ENCODE measurements at places on chromosomes 1 and 21. TPM values are rescaled to one million over a fixed set of nuclear protein-coding genes. Genes with fewer than 3 reads are reported as not detected.

- no peak overlapping the region for H3K27ac ChIP-seq
- no peaks in the 10 kb centered on the region for H3K36me3 ChIP-seq
- H3K27me3 ChIP-seq = no peaks in the 10 kb centered on the region
Measured at GRCh38 chr21:31340942-31341487, 3.0 kb downstream of the TIAM1 start.

DNA sequence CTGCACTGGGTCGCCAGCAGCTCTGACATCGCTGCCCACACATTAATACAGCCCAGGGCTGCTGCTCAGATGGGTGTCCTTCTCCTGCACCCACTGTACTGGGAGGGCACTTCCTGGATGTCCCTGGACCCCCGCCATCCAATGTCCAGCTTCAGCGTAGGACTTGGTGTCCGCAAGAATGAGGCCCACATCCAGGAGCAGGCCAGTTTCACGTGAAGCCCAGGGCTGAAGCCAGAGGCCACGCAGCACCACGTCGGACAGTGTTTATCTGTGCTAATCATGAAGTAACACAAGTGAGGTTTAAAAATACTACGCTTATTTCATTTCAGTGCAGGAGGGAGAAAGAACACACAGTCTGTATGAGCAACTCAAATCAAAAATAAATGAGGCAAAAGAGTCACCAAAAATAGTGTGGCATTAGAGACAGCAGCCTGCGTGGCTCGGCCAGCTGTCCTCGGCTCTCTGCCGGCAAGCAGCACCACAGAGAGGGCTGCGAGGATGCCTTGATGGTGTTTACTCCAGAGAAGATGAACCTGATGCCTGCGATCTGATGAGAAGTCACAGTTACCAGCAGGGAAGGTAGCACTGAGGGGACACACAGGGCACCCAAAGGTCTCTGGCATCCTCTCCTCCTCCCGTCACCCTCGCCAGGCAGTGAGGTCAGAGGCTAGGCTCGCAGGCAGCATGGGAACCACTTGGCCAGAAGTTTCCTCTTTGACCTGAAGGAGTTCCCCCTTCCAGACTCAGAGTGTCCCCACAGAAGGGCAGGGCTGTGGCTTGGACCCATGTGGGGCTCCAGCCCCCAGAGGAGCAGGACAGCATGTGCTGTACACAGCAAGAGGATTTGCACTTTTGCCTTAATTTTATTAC lies 22.1 kb upstream of the NPHP4 start:
- H3K27ac ChIP-seq = no peak overlapping the region
- H3K36me3 ChIP-seq = no peaks in the 10 kb centered on the region
- no peaks in the 10 kb centered on the region for H3K27me3 ChIP-seq
- no peak for DNase-seq

The CR1L gene
- not detected for total RNA-seq

The CELSR2 gene
- total RNA-seq = 10.5 TPM

The CRYAA gene
- not detected for total RNA-seq

GRCh38 chr1:150010393-150011115 lies at the start of gene OTUD7B:
Gene OTUD7B, minus strand, starts transcription at chr1:150010726. Its CDS starts 33,216 bp downstream, at chr1:149977510.
- H3K27me3 ChIP-seq = no peaks in the 10 kb centered on the region
- H3K27ac ChIP-seq = peak within 1 kb of the TSS; percentile 96
- peak within 1 kb of the TSS; percentile 99 for H3K4me3 ChIP-seq
- H3K36me3 ChIP-seq = no peaks in the 10 kb centered on the region

The ANKRD65 gene
- total RNA-seq = 0.24 TPM

DNA sequence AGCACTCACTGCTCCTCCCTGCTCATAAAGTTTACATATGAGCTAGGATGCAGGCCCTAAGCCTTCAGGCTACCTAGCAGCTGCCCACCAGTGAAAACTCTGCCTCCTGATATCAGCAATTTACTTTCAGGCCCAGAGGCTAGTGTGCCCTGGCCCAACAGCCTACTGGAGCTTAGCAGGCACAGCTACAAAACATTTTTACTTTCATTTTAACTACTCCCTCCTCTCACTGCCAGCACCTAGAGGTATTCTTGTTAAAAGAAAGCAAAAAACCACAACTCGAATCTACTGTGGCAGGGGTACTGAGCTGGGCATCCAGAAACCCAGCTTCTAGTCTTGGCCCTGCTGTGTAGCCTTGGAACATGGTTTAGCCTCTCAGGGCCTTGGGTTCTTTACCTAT lies 5.8 kb upstream of the LORICRIN start:
- no peak for DNase-seq
- peaks cover 11% of the 10 kb centered on the region for H3K27me3 ChIP-seq
- no peaks in the 10 kb centered on the region for H3K4me1 ChIP-seq
- no peaks in the 10 kb centered on the region for H3K36me3 ChIP-seq
- no peak overlapping the region for H3K4me3 ChIP-seq

The IFFO2 gene
- 8.0 TPM for total RNA-seq

- no peaks in the 10 kb centered on the region for H3K36me3 ChIP-seq
- no peak for DNase-seq
- peaks cover 8% of the 10 kb centered on the region for H3K27me3 ChIP-seq
Measured at GRCh38 chr1:117644696-117645311, 39.0 kb downstream of the TENT5C start.

DNA sequence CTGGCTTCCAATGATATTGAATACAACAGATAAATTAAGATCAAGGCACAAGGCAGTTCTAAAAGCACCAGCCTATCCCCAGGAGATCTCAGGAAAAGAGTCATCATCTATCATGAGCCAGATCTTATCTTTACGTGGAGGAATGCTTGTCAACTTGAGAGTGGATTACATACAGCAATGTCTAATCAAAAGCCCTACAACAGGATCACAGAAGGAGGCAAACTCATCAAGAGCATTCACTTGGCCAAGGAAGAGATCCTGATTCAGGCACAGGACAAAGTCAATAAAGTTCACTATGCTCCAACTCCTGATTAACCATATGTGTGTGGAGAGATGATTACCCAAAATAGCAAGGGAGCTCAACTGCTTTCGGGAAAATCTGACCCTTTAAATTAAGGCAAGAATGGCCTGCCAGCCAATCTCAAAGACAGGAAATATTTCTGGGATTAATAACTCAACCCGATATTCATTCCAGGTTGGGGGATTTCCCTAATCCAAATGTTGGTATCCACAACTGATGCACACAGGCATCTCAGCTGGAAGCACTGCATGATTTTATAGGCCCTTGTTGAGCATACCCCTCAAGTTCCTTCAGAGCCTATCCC lies 33.7 kb downstream of the TBX15 start:
- H3K4me1 ChIP-seq = no peaks in the 10 kb centered on the region
- no peak for DNase-seq
- H3K27me3 ChIP-seq = no peaks in the 10 kb centered on the region
- no peak overlapping the region for H3K4me3 ChIP-seq
- H3K27ac ChIP-seq = no peak overlapping the region

DNA sequence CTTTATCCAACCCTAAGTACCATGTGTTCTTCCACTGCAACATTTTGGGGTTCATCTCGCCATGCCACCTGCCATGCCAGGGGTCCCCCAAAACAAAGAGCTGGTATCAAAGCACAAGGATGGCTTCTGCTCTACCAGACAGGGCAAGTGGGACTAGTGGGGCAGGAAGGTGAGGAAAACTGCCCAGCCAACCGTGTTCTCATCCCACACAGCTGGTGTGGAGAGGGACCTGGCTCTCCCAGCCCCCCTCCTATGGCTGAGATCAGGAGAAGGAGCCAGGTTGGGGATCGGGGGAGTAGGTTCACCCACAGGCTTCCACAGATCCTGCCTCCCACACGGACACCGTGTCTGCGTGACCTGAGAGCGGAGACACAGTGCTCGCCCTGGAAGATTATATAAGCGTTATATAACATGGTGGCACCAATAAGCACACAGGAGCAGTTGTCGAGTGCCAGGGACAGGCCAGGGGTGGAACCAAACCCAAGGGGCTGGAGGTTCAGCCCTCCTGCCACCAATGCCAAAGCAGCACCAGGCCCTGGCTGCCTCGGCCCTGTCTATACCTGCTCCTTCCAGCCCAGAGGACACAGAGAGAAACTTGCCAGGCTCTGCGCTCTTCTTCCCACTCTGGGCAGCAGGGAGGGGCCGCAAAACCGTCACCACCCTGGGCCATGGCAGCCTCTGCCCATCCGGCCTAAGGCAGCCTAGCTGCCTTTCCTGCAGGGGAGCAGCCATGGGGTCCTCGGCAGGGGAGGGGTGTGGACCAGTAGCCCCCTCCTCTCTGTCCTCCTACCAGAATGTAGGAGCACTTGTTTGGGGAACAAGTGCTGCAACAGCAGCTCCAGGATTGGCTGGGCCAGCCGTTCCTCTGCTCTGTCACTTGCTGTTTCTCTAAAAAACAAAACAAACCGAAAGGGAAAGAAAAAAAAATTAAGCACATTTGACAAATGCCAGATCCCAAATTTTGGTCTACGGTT lies 43.5 kb downstream of the CD34 start:
- peaks cover 19% of the 10 kb centered on the region for H3K4me1 ChIP-seq
- DNase-seq = no peak
- no peaks in the 10 kb centered on the region for H3K27me3 ChIP-seq
- no peak overlapping the region for H3K27ac ChIP-seq

The FOXO6 gene
- total RNA-seq = 0.99 TPM

The MAP3K6 gene
- 43.0 TPM for total RNA-seq

GRCh38 chr1:91684481-91685196 lies 184.0 kb downstream of the CDC7 start:
- H3K4me3 ChIP-seq = no peak overlapping the region
- no peak for DNase-seq
- H3K27ac ChIP-seq = no peak overlapping the region
- H3K27me3 ChIP-seq = no peaks in the 10 kb centered on the region

DNA sequence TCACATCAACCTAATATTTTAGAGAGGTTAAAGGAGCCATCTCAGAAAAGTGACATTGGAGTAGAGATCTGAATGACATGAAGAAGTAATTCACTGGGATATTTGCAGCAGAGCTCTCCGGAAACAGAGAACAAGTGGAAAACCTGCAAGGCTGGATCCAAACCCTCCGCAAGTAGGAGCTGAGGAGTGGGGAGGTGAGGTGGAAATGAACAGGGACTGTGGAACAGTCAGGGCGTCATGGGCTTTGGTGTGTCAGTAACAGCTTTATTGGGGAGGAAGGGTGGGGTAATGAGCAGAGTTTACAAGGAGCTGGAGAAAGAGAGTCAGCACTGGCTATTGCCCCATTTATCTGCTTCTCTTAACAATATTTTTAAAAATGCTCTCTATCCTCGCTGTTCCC lies 9.3 kb upstream of the IVL start:
- DNase-seq = no peak
- H3K27me3 ChIP-seq = peaks cover 4% of the 10 kb centered on the region
- H3K36me3 ChIP-seq = no peaks in the 10 kb centered on the region
- no peak overlapping the region for H3K4me3 ChIP-seq
- no peaks in the 10 kb centered on the region for H3K4me1 ChIP-seq

The MYBPH gene
- not detected for total RNA-seq

GRCh38 chr1:157376681-157377080 lies 175.6 kb downstream of the FCRL5 start:
- no peaks in the 10 kb centered on the region for H3K36me3 ChIP-seq
- H3K4me3 ChIP-seq = no peak overlapping the region
- no peak for DNase-seq
- H3K4me1 ChIP-seq = no peaks in the 10 kb centered on the region
- no peak overlapping the region for H3K27ac ChIP-seq

DNA sequence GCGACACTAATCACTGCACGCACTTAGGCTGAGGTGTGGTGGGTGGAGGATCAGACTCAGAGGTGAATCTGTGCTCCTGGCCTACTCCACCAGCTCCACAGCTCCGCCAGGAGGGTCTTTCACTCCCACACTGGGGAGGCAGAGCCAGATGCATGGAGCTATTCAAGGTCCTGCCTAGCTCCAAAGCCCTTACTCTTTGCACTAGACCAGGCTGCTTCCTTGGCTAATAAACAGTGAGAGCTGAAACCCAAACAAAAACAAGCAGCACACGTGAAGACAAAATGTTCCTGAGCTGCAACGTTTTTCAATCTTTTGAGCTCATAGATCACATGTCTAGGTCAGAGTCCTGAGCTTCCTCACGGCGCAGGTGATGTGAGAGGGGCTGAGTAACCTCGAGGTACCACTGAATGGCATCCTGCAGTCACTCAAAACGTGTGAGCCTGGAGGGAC lies 19.2 kb downstream of the CAPZB start:
- H3K27ac ChIP-seq = peak overlapping the region; percentile 27
- no peaks in the 10 kb centered on the region for H3K27me3 ChIP-seq
- H3K4me3 ChIP-seq = no peak overlapping the region
- peaks cover 43% of the 10 kb centered on the region for H3K4me1 ChIP-seq
- peaks cover 5% of the 10 kb centered on the region for H3K36me3 ChIP-seq

GRCh38 chr1:54480525-54480848 lies 67.5 kb upstream of the ACOT11 start:
- H3K27me3 ChIP-seq = peaks cover 20% of the 10 kb centered on the region
- no peak overlapping the region for H3K4me3 ChIP-seq
- no peak for DNase-seq
- H3K27ac ChIP-seq = peak overlapping the region; percentile 44
- H3K4me1 ChIP-seq = peaks cover 20% of the 10 kb centered on the region

DNA sequence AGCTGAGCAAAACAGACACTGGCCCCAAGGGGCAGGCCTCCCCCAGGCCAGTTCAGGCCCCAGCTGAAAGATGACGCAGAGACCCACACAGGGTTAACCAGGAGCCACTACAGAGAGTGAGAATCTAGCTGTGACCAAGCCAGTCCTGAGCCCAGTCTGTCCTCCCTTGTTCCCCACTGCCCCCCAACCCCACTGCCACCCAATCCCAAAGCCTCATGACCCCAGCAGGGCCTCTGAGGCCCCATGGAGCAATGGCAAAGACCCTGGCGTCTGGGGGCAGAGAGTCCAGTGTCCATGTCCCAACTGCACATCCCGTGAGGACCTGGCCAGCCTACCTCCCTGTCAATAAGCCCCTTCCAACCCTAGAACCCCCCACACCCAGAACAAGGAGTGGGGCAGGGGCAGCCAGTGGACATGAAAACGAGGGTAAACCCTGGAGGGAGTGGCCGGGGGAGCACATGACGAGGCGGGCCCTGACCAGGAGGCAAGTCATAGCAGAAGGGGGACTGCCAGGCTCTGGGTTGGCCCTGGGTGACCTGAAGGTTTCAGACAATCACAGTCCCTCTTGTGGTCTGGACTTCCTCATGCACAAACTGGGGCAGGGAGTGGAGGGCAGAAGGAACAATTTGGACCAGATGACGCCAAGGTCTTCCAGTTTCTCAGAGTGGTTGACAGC lies 100.5 kb downstream of the GLIS1 start:
- no peaks in the 10 kb centered on the region for H3K36me3 ChIP-seq
- no peak overlapping the region for H3K27ac ChIP-seq
- no peaks in the 10 kb centered on the region for H3K27me3 ChIP-seq
- peaks cover 28% of the 10 kb centered on the region for H3K4me1 ChIP-seq
- no peak overlapping the region for H3K4me3 ChIP-seq

DNA sequence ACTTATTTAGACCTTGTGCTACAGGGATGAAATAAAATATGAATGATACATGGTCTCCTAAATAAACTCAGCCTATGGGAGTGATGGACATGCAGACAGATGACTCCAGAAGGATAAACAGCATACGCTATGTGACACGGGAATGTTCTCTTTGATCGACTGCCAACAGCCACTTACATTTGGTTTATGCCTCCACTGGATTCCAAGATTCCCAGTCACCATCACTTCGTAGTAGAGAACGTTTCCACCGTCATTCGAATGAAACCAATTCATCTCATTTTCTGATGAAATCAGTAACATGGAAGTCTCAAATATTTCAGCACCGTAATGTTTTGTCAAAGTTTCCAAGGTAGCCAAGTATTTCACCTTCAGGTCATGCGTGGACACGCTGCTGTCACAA lies 99.7 kb downstream of the JAK1 start:
- H3K27ac ChIP-seq = no peak overlapping the region
- peaks cover 15% of the 10 kb centered on the region for H3K4me1 ChIP-seq
- peaks cover 41% of the 10 kb centered on the region for H3K36me3 ChIP-seq
- no peak for DNase-seq

- no peak overlapping the region for H3K27ac ChIP-seq
- no peak overlapping the region for H3K4me3 ChIP-seq
- H3K4me1 ChIP-seq = no peaks in the 10 kb centered on the region
Measured at GRCh38 chr1:213782941-213783672, 204.7 kb upstream of the PROX1 start.
